Kidney (tissue), 22 donors: ENCODE measurements at places on chromosomes 2 and 18. TPM values are rescaled to one million over a fixed set of nuclear protein-coding genes. Genes with fewer than 3 reads are reported as not detected.

SMYD1 gene
- polyA plus RNA-seq = not detected

DNA sequence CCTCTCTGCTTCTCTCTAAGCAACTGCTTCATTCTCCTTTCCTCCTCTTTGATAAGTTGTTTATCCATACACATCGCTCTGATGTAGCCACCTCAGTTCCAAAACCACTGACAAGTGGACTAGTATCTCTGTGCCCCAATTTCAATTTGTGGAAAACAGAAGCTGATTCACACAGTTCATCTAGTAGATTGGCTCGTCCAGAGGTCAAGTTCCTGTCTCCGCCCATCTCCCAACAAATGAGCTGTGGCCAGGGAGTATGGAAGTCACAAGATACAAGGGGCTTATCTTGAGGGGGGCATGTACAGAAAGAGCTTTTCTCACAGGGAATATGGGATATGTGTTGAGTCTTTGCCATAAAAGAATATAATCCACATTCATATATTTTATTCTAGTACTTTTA, 17.7 kb upstream of the CHN1 start:
- no peaks in the 10 kb centered on the region for H3K36me3 ChIP-seq
- H3K27me3 ChIP-seq = no peaks in the 10 kb centered on the region
- no peak for DNase-seq

- H3K27ac ChIP-seq = peak overlapping the region; percentile 32
- DNase-seq = no peak
- no peak overlapping the region for H3K4me3 ChIP-seq
- H3K36me3 ChIP-seq = no peaks in the 10 kb centered on the region
- H3K27me3 ChIP-seq = no peaks in the 10 kb centered on the region
Measured at GRCh38 chr2:47274054-47274782, 119.1 kb upstream of the STPG4 start.

- H3K4me3 ChIP-seq = no peak overlapping the region
- DNase-seq = no peak
- no peaks in the 10 kb centered on the region for H3K4me1 ChIP-seq
- H3K27ac ChIP-seq = no peak overlapping the region
- H3K36me3 ChIP-seq = no peaks in the 10 kb centered on the region
Measured at GRCh38 chr18:77008576-77009315, 123.8 kb downstream of the MBP start.

GRCh38 chr2:105873721-105874120, 129.0 kb downstream of the NCK2 start:
- DNase-seq = no peak
- H3K27ac ChIP-seq = no peak overlapping the region
- no peaks in the 10 kb centered on the region for H3K27me3 ChIP-seq
- peaks cover 31% of the 10 kb centered on the region for H3K4me1 ChIP-seq

MAB21L4 gene
- polyA plus RNA-seq = 28.5 TPM

- H3K27ac ChIP-seq = no peak overlapping the region
- no peaks in the 10 kb centered on the region for H3K4me1 ChIP-seq
- H3K4me3 ChIP-seq = no peak overlapping the region
- DNase-seq = no peak
- no peaks in the 10 kb centered on the region for H3K27me3 ChIP-seq
Measured at GRCh38 chr18:42828881-42829280, 286.6 kb downstream of the RIT2 start.

MATN3 gene
- polyA plus RNA-seq = 2.3 TPM

CAPN14 gene
- polyA plus RNA-seq = 0.22 TPM

DNA sequence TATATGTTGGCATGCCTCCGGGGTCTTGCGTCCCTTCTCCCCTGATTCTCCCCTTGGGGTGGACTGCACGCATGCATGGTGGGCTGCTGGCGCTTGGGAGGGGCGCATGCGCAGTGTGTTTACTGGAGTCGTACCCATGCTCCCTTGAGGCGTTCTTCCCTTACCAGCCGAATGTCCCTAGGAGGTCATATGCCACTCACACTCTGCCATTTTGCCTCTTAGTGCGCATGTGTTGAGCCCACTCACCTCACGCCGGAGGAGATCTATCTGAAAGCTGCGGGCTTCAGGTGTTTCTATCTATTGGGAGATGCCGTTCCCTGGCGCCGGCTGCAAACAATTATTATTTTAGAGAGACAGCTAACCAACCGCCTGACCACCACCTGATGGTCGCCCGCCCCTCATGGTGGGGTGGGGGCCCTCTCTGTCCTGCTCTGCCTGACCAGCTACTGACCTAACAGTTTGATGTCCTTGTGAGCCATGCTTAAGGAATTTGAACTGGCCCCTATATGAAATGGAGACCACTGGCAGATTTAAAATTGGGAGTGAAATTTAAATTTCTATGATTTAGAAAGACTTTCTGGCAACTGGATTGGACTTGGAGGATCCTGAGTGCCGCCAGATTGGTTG, 179.6 kb downstream of the RNF144A start:
- H3K36me3 ChIP-seq = peaks cover 3% of the 10 kb centered on the region
- H3K4me3 ChIP-seq = no peak overlapping the region
- no peaks in the 10 kb centered on the region for H3K27me3 ChIP-seq
- no peaks in the 10 kb centered on the region for H3K4me1 ChIP-seq

GRCh38 chr2:31888550-31888949, 122.3 kb downstream of the MEMO1 start:
- no peak for DNase-seq
- no peak overlapping the region for H3K4me3 ChIP-seq
- H3K27me3 ChIP-seq = no peaks in the 10 kb centered on the region
- H3K36me3 ChIP-seq = no peaks in the 10 kb centered on the region

GRCh38 chr18:45370255-45371010, 244.8 kb upstream of the SLC14A2 start:
- H3K27me3 ChIP-seq = no peaks in the 10 kb centered on the region
- no peaks in the 10 kb centered on the region for H3K36me3 ChIP-seq
- no peak overlapping the region for H3K27ac ChIP-seq
- H3K4me3 ChIP-seq = no peak overlapping the region
- H3K4me1 ChIP-seq = no peaks in the 10 kb centered on the region
- no peak for DNase-seq

DNA sequence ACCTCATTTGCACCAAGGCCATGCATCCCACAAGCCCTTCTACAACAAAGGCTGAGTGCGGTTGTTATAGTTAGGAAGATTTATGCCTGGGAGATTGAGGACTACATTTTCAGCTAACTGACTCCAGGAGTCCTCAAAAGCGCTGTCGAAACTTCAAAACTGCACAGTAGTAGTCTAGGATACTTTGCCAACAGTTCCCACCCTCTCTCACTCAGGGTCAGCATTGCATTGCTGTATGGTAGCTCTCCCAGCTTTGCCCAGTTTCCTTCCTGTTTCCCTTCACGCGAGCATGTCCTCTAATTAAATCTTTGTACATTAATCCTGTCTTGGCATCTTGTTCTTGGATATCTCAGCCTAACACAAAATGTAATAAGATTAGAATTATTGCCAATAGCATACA, 420.6 kb upstream of the UBE2E3 start:
- no peaks in the 10 kb centered on the region for H3K27me3 ChIP-seq
- H3K4me3 ChIP-seq = no peak overlapping the region
- H3K27ac ChIP-seq = no peak overlapping the region
- H3K4me1 ChIP-seq = no peaks in the 10 kb centered on the region
- DNase-seq = peak; percentile 32
- H3K36me3 ChIP-seq = no peaks in the 10 kb centered on the region

EPB41L3 gene
- polyA plus RNA-seq = 35.3 TPM

TNFAIP6 gene
- 0.28 TPM for polyA plus RNA-seq

GRCh38 chr2:21289989-21290388, 166.2 kb downstream of the TDRD15 start:
- no peak for DNase-seq
- H3K27ac ChIP-seq = no peak overlapping the region
- no peaks in the 10 kb centered on the region for H3K36me3 ChIP-seq

SRD5A2 gene
- 0.15 TPM for polyA plus RNA-seq

DNA sequence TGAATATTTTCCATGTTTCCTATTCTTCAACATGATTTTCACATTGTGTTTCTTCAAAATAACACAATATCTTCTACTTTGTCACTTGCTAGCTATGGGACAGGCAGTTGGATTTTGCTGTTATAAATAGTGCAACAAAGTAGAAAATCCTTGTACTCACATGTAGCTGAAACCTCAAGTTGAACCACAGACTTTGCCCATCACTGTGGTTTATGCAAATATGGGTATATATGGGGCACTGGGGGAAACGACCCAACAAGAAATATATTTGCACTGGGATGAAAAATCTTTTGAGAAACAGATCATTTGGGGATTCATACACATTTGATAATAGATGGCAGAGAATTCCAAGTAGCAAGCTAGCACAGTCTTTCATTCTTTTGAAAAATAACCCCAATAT, 486.3 kb upstream of the MAP2 start:
- no peaks in the 10 kb centered on the region for H3K27me3 ChIP-seq
- DNase-seq = no peak
- no peak overlapping the region for H3K4me3 ChIP-seq
- H3K36me3 ChIP-seq = no peaks in the 10 kb centered on the region
- H3K27ac ChIP-seq = no peak overlapping the region

GRCh38 chr18:5527603-5528002, 16.2 kb downstream of the EPB41L3 start:
- H3K4me3 ChIP-seq = no peak overlapping the region
- no peaks in the 10 kb centered on the region for H3K27me3 ChIP-seq
- DNase-seq = no peak
- H3K27ac ChIP-seq = no peak overlapping the region
- H3K4me1 ChIP-seq = no peaks in the 10 kb centered on the region

- peaks cover 12% of the 10 kb centered on the region for H3K36me3 ChIP-seq
- no peaks in the 10 kb centered on the region for H3K27me3 ChIP-seq
- H3K4me3 ChIP-seq = no peak overlapping the region
Measured at GRCh38 chr2:144401036-144401435, 118.9 kb downstream of the ZEB2 start.

- H3K27me3 ChIP-seq = no peaks in the 10 kb centered on the region
- H3K4me1 ChIP-seq = no peaks in the 10 kb centered on the region
- no peaks in the 10 kb centered on the region for H3K36me3 ChIP-seq
- no peak overlapping the region for H3K27ac ChIP-seq
- DNase-seq = no peak
Measured at GRCh38 chr2:106018141-106018540, 176.0 kb downstream of the UXS1 start.

SAG gene
- not detected for polyA plus RNA-seq

- H3K27me3 ChIP-seq = no peaks in the 10 kb centered on the region
- no peaks in the 10 kb centered on the region for H3K36me3 ChIP-seq
- no peaks in the 10 kb centered on the region for H3K4me1 ChIP-seq
- no peak overlapping the region for H3K27ac ChIP-seq
- H3K4me3 ChIP-seq = no peak overlapping the region
Measured at GRCh38 chr2:57278451-57278850, 768.2 kb upstream of the VRK2 start.

DNA sequence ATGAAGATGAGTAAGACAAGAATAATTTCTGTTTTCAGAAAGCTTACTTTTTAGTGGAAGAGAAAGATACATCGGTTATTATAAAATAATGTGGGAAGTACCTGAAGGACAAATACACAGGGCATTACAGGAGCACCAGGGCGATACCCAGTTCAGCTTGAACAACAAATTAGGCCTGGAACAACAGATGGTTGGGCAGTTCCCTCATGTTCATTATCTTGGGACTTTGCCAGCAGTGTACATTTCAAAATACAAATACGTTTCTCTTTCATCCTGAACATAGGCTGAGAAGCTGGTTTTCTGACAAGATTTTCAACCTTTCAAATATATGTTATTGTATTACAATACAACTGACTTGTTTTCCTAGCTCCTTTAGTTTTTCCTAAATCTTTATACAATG, 79.6 kb downstream of the TGIF1 start:
- H3K4me3 ChIP-seq = no peak overlapping the region
- no peaks in the 10 kb centered on the region for H3K27me3 ChIP-seq
- no peak for DNase-seq
- no peak overlapping the region for H3K27ac ChIP-seq

DNA sequence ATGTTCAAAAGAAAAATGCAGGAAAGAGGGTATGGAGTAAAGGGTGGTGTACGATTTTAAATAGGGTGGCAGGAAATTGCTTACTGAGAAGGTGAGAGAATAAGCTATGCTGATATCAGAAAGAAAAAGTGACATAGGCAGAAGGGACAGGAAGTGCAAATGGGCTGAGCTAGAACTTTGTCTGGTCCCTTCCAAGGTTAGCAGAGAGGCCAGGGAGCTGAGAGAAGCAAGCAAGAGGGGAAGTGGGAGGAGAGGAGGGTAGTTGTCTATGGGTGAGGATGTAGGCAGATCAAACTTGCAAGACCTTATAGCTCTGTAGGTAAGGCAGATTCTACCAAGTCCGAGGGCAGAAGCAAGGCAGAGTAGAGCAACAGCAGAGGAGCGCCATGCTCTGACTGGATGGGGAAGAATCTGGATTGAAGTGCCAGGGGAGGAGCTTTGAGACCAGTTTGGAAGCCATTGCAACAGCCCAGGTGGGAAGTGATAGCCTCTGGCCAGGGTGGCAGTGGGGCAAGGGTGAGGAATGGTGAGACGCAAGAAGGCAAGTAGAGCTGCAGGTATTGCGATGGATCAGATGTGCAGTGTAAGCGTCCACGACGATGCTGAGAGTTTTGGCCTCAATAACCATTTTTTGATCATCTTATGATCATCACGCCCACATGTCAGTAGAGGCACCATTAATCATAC, 134.4 kb upstream of the APCDD1 start:
- no peaks in the 10 kb centered on the region for H3K27me3 ChIP-seq
- H3K36me3 ChIP-seq = no peaks in the 10 kb centered on the region
- no peaks in the 10 kb centered on the region for H3K4me1 ChIP-seq
- H3K4me3 ChIP-seq = no peak overlapping the region

GRCh38 chr18:63578357-63578958, 8.7 kb upstream of the SERPINB13 start:
- H3K4me1 ChIP-seq = no peaks in the 10 kb centered on the region
- no peak overlapping the region for H3K4me3 ChIP-seq
- no peaks in the 10 kb centered on the region for H3K36me3 ChIP-seq
- H3K27ac ChIP-seq = no peak overlapping the region
- no peaks in the 10 kb centered on the region for H3K27me3 ChIP-seq

- no peak for DNase-seq
- H3K27me3 ChIP-seq = no peaks in the 10 kb centered on the region
- no peaks in the 10 kb centered on the region for H3K36me3 ChIP-seq
- H3K27ac ChIP-seq = no peak overlapping the region
Measured at GRCh38 chr2:241204010-241204384, 15.5 kb downstream of the ANO7 start.

DNA sequence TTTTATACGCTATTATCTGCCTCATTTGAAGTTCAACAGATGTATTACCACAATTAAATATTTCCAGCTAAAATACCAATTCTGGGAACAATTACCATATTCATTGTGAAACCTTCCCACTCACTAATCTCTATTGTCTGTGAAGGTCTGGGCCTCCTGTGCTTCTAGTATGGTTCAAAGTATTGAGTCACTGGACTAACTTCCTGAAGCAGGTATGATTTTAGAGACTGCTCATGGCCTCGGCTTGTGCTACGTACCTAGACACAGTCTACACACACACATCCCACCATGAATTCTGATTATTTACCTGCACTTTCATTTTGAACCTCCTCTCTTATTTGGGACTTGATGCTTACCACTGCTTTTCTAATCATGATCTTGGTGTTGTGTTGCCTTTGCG, 180.7 kb upstream of the EPHA4 start:
- H3K27ac ChIP-seq = no peak overlapping the region
- H3K27me3 ChIP-seq = no peaks in the 10 kb centered on the region
- H3K36me3 ChIP-seq = no peaks in the 10 kb centered on the region
- H3K4me1 ChIP-seq = no peaks in the 10 kb centered on the region

- H3K27ac ChIP-seq = no peak overlapping the region
- no peaks in the 10 kb centered on the region for H3K27me3 ChIP-seq
- H3K36me3 ChIP-seq = no peaks in the 10 kb centered on the region
- no peak overlapping the region for H3K4me3 ChIP-seq
Measured at GRCh38 chr2:168729455-168729854, 73.0 kb upstream of the NOSTRIN start.
